ENCODE measurements at places on chromosomes 2 and 18.

- DNase-seq, result no peak
These were observed at the start of gene SMYD1 for GRCh38 chr2:88067598-88067997. Gene SMYD1 (plus strand): TSS chr2:88067825. CDS start chr2:88067865, 40 bp downstream.

DNA sequence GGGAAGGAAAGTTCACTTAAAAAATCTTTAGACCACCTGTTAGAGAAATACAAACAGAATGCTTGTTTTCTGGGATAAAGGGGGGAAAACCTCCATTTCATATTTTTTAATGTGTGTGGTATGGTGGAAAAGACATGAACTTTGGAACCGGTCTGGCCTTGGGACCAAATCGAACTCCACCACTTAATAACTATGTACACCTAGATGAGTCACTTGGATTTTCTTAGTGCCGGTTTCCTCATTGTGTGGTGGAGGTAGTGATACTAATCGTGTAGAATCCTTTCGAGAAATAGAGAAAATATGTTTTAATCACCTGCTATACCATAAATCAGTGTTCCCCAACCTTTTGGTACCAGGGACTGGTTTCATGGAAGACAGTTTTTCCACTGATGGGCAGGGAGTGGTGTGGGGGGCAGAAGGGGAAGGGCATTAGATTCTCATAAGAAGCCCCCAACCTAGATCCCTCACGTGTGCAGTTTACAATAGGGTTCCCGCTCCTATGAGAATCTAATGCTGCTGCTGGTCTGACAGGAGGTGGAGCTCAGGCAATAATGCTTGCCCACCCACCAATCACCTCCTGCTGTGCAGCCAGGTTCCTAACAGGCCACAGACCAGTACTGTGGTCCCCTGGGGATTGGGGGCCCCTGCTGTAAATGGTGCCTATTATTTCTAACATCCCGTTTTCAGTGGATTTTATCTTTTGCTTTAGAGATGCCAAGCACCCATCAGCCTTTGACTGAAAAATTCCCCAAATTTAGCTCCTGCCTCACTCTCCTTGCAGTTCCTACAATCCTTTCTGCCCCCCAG lies 308.8 kb downstream of the PRKCE start:
- no peak for DNase-seq

GRCh38 chr2:194327196-194327888 lies 1329.7 kb upstream of the SLC39A10 start:
- DNase-seq, result no peak

GRCh38 chr2:6824962-6825361 lies 40.7 kb downstream of the CMPK2 start:
- DNase-seq, result no peak

GRCh38 chr2:162769066-162769465 lies 69.5 kb downstream of the KCNH7 start:
- no peak for DNase-seq

All from inflammatory macrophage treated with lipopolysaccharide for 1 hour (primary cell).